Astrocyte (in vitro differentiated cells and primary cell): ENCODE measurements at places on chromosomes 1 and 21. TPM values are rescaled to one million over a fixed set of nuclear protein-coding genes. Genes with fewer than 3 reads are reported as not detected.
A peak's percentile ranks its signal among the peaks of the same experiment; 100 is the strongest.

The PGBD5 gene
- total RNA-seq, result 14.7 and 22.4 TPM in 2 replicates

The TRIM67 gene
- 0.89 and 1.1 TPM in 2 replicates for total RNA-seq

The KLHDC8A gene
- total RNA-seq, result 0.39 and 0.50 TPM in 2 replicates

DNA sequence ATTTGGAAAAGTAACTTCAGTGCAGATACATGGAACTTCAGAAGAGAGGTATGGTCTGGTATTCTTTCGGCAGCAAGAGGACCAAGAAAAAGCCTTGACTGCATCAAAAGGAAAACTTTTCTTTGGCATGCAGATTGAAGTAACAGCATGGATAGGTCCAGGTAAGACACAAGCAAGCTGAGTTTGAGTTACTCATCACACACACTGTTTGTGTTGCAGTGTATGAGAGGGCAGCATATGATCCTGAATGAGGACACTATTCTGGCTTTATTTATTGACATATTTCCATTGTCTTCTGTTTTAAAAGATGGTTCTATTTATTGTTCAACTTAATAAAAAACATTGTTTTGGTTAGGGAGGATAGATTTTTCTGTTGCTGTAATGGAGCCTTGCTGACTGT is 63.6 kb downstream of the SPEN start:
- peaks cover 33% of the 10 kb centered on the region for H3K36me3 ChIP-seq
- DNase-seq, result no peak
- H3K27me3 ChIP-seq, result no peaks in the 10 kb centered on the region
- no peak overlapping the region for H3K4me3 ChIP-seq
- H3K4me1 ChIP-seq, result no peaks in the 10 kb centered on the region

DNA sequence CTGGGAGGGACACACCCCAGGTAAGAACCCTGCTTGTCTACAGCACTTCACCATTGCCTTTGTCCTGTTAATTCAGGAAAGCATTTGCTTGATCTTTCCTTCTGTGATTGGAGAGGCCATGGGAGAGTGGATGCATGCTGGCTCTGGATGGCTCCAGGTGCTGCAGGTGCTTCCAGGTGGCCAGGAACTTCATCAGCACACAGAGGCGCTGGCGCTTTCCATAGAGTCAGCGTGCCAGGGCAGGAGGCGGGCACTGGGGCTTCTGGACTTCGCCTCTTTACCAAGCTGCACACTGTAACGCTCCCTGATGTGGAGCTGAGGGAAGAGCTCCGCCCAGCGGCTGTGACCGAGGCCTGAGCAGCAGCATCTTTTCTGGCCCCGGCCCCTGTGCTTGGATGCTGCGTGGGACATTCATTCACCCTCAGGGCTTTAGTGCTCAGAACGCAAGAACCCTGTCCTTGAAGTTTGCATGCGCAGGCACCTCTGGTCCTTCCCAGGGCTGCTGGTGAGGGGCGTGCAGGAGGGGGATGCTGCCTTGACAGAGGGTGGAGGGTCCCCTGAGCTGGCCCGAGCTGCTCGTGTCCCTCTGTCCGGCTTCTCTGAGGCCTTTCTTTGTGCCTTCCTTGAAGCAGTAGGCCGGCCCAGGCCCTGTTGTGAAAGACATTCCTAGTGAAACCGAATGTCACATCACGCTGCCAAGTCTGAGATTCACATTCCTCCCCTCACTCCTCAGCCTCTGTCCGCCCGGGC is 1.6 kb upstream of the MX2 start:
- peaks cover 4% of the 10 kb centered on the region for H3K4me1 ChIP-seq
- H3K27ac ChIP-seq, result no peak overlapping the region
- no peak overlapping the region for H3K4me3 ChIP-seq
- no peaks in the 10 kb centered on the region for H3K36me3 ChIP-seq
- no peaks in the 10 kb centered on the region for H3K27me3 ChIP-seq
- peak; percentile 43 for DNase-seq
